Activated CD4-positive, alpha-beta memory T cell treated with anti-CD3 and anti-CD28 coated beads, Interleukin-2, amount 10 ng/mL, durations not matched to agents 7 days and 5 days (primary cell): ENCODE measurements at places on chromosomes 2 and 18. TPM values are rescaled to one million over a fixed set of nuclear protein-coding genes. Genes with fewer than 3 reads are reported as not detected.

- DNase-seq = no peak
Measured at GRCh38 chr18:36488131-36488530, 190.6 kb downstream of the FHOD3 start.

GRCh38 chr18:64981915-64982314 is 768.9 kb upstream of the CDH7 start:
- DNase-seq = no peak

Gene IWS1
- total RNA-seq = 43.3 TPM

DNA sequence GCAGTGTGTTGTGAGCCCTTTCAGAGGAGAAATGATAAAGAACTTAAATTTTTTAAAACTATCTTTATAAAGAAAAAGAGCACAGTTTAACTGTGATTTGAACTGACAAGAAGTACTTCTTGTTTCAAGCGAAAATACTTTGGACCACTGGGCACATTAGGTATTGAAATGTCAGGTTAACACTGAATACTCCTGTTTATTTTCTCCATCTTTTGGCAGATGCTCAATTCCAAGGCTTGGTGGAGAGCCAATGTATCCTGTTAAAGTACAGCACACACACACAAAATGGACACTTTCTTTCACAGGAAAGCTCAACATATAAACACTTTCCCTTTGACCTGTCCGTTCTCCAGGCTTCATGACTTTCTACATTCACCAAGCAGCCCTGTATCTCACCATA is 32.6 kb upstream of the SP3 start:
- DNase-seq = no peak

GRCh38 chr2:147619808-147620207 is 225.0 kb upstream of the ACVR2A start:
- no peak for DNase-seq

- no peak for DNase-seq
Measured at GRCh38 chr18:31710826-31711225, 26.4 kb upstream of the B4GALT6 start.

GRCh38 chr18:13376298-13376840 is 157.8 kb downstream of the LDLRAD4 start:
- DNase-seq = peak; percentile 49

- DNase-seq = no peak
Measured at GRCh38 chr2:57602733-57603132, 443.9 kb upstream of the VRK2 start.

Gene RAB6D
- total RNA-seq = 0.18 TPM

GRCh38 chr2:144477957-144478311 is 42.0 kb downstream of the ZEB2 start:
- DNase-seq = no peak

DNA sequence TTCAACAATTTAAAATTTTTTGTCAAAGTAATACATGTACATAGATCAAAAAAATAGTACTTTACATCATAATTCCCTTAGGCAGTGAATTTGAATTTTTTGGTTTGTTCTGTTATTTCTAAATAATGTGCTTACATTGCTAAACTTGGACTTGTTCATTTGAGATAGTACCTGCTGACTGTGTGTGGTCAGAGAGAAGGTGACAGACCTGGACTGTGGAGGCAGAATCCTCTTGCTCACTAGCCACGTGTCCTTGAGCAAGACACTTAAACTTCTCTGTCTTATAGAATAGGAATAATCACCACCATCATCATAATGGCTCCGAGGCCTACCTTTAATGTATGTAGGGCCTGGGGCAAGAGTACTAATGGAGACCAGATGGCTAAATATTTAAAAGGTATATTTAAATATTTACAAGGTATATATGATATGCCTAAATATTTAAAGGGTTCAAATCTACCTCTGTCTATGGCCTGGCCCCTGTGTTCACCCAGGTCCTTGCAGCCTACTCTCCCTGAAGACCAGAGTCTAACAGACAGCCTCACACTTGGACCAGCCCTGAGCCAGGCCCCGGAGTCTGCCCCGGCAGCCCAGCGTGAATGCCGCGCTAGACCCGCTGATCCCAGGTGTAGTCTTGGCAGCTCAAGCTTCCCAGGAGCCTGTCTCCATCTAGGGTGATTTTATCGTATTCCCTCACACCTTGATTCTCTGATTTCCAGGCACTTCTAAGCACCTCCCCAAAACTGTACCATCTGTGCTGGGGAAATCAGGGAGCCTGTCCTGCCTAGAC is 33.5 kb downstream of the ZNF532 start:
- DNase-seq = no peak

DNA sequence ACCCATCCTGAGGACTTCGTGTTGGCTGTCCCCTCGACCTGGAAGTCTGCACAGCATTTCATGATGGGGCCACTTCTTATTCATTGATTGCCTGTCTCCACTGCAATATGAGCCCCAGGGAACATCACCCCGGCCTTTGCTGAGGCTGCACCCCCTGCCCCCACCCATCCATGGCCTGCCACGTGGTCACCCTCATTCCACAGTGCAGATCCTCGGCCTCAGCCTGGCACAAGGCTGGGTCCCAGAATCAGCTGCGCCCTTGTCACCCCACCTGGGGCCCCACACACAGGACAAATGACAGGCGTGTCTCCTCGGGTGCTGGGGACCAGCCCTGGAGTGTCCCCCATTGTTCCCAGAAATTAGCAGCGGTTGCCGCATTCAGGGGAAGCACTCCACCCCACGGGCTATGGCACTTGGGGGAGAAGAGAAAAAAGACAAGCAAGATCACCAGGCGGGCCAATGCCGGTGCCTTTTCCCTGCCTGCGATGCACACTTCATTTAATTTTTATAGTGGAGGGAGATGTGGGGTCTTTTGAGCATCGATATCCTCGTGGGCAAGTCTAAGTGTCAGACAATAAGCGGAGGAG is 157.4 kb downstream of the INHBB start:
- no peak for DNase-seq

Gene TLX2
- 3.3 TPM for total RNA-seq

DNA sequence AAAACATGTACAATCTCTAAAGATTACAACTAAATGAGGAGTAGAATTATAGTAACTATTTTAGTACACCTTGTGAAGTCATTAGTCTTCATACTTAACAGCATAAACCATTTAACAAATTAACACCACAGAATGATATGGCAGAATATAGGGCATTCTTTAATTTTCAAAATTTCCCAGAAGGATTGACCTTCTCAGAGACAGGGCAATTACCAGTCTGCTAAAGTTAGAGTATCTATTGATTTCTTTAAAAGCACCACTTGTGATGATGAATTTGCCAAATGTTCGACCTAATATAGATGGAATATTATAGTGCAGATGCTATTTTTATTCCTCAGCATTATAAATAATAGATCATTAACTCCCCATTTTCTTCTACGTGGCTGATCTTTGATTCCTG is 192.6 kb downstream of the DPP4 start:
- no peak for DNase-seq

Gene SERPINB5
- total RNA-seq = not detected

GRCh38 chr2:151891566-151892194 is 63.5 kb upstream of the ARL5A start:
- DNase-seq = no peak

Gene DSG2
- 0.13 TPM for total RNA-seq

Gene VWC2L
- not detected for total RNA-seq

GRCh38 chr18:61953161-61953560 is 60.4 kb upstream of the RNF152 start:
- no peak for DNase-seq
